ENCODE measurements at places on chromosomes 16 and 17.
A peak's percentile ranks its signal among the peaks of the same experiment; 100 is the strongest.

DNA sequence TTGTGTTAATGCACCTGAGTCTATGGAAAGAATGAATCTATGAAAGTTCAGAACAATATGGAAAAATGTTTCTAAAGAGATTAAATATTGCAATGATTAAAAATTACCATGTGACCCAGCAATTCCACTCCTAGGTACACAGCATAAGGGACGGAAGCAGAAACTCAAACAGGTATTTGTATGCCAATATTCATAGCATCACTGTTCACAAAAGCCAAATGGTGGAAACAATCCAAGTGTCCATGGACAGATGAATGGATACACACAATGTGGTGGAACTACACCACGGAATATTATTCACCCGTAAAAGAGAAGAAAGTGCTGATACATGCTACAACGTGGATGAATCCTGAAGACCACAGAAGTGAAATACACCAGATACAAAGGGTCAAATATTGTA, 37.7 kb downstream of the VPS53 start:
- DNase-seq = no peak

DNA sequence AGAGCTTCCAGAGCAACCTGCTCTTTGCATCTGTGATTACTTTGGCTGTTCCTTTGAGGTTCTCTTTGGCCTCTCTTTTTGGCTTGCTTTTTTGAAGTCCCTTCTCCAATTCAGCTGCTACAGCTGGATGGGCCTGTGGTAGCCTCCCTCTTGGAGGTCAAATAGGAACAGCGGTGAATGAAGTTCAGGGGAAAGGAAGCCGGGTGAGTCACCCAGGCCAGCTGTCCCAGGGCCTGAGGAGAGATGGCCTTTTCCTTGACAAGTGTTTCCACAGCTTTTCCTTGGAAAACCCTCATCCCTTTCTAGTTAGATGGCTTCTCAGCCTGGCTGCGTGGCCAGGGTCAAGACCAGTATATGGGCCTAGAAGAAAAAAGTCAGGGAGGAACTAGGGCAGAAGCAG, 103.1 kb downstream of the STX8 start:
- DNase-seq = no peak

- no peak for DNase-seq
Observed at GRCh38 chr16:29820730-29821642, 724 bp downstream of the MVP start.

DNA sequence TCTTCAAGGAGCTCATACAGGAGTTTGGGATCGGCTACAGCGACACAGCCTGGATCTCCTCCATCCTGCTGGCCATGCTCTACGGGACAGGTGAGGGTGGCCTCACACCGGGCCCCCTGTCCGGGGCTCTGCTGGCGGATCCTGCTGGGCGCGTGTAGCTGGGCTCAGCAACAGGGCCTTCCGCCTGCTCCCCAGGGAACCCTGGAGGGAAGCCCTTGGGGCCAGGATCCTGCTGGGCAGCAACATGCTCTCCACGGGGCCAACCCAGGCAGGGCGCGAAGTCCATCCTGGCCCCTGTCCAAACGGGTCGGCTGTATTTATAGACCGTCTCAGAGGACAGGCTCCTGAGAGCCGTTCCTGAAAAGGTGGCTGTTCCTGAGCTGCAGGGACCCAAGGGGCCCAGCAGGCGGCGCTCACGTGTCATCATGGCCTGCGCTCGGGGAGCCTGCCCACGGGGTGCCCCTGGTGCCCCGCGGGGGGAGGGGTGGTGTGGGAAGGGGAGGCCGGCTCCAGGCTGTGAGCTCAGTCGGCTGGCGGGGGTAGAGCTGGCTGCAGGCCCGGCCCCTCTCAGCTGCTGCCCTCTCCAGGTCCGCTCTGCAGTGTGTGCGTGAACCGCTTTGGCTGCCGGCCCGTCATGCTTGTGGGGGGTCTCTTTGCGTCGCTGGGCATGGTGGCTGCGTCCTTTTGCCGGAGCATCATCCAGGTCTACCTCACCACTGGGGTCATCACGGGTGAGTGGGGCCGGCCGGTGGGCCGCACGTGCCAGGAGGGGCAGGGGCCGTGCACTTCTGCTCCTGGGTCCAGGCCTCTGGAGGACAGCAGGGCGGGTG, 7.5 kb downstream of the SLC16A3 start:
- peak; percentile 65 for DNase-seq

- peak; percentile 62 for DNase-seq
Observed at GRCh38 chr16:30010844-30011713, at the start of gene DOC2A. TSS of gene DOC2A (minus strand) at chr16:30011027. CDS start at chr16:30010222, 805 bp downstream.

DNA sequence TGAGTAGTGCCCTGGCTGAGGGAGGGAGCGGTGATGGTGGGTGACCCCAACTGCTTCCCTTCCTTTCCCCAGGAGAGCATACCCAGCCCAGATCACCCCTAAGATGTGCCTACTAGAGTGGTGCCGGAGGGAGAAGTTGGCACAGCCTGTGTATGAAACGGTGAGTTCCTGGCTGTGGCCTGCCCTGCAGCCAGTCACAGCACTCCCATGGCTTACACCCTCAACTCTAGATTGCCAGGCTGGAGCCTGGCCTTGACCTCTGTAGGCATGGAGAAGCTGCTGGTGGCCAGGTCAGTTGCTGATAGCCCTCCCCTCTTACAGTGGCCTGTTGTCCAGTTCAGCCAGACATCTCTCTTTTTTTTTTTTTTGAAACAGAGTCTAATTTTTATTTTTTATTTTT, 8.6 kb upstream of the NFATC3 start:
- no peak for DNase-seq

DNA sequence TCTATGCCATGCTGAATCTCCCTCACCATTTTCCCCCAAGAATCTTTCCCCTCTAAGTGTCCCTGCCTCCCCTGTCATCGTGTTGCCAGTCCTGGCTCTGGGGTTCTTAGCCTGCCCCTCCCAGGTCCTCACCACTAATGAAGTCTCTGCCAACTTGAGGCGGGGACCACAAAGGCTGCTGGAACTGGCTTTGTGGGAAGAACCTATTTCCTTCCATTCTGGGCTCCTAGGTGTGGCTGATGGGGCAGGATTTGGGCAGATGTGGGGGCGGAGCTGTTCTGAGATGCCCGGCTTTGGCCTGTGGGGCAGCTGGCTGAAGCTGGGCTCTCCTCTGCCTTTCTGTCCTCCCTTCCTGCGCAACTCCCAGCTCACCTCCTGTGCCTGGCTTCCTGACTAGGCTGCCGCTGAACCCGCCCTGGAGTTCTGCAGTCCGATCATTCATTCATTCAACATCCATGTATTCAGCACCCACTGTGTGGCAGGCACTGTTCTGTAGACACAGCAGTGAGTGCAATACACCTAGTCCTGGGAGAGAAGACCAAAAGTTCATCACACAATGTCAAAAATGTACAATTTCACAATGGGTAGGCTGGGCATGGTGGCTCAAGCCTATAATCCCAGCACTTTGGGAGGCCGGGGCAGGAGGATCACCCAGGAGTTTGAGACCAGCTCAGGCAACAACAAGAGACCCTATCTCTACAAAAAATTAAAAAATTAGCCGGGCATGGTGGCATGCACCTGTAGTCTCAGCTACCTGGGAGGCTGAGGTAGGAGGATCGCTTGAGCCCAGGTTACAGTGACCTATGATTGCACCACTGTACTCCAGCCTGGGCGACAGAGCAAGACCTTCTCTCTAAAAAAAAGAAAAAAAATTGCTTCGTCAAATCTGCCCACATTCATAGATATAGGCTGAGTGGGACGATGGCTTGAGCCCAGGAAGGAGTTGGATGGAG, 1.9 kb upstream of the SNN start:
- no peak for DNase-seq

- DNase-seq = peak; percentile 16
Observed at GRCh38 chr17:50274142-50274896, at the start of gene TMEM92. TSS of gene TMEM92 (plus strand) at chr17:50274466. CDS start at chr17:50274502, 36 bp downstream.

- DNase-seq = peak; percentile 1
Observed at GRCh38 chr16:90046122-90046970, 27.1 kb upstream of the DBNDD1 start.

DNA sequence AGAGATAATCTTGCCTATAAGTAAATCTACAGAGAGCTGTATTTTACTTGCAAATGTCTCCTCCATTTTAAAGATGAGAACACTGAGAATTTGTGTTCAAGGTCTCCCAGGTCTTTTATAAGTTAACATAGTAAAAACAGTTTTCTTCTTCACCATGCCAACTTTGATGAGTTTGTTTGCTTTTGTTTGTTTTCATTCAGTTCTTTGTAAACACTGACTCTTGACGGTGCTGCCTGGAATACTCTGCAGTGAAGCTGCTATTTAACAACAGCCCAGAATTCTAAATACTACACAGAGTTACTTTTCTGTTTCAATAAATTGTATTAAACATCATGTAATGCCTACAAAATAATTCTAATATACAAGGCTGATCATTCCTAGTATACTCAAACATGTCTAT, 41.4 kb upstream of the PITPNM3 start:
- no peak for DNase-seq

DNA sequence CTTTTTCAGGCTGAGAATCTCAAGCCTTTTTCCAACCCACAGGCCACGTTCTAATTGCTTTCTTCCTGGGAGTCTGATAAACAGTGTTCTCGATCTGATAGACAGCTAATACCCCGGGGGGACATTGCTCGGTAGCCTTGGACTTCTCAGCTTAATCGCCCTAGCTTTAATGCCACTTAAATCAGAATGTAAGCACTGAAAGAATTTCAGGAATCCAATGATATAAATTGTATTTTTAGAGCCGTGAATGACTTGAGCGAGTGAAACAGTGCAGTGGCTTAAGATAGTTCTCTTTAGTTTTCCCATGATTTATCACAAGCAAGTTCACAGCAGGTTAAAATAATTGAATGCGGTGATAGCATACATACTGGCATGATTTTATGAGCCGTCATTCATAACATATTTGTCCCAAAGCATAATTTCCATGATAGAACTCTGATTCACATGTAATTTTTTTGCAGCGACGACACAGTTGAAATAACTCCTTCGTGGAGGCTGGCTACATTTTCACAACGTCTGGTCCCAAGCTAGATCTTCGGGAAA, 116.1 kb upstream of the MYOCD start:
- DNase-seq = no peak

GRCh38 chr16:72282362-72282761, 110.4 kb upstream of the PMFBP1 start:
- DNase-seq = no peak

DNA sequence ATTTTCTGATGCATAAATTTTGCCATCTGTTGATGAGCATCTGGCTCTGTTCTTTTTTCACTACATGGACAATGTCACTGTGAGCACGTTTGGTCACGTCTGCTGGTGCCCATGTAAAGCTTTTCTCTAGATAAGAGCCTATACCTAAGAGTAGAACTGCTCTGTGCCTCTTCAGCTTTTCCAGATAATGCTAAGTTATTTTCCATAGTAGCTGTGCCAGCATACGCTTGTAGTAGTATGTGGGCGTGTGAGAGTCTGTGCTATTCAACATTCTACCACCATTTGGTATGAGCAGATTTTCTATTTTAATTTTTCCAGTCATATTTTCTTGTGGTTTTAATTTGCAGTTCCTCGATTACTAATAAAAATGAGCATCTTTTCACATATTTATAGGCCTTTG, 33.2 kb downstream of the VPS35L start:
- DNase-seq = no peak

DNA sequence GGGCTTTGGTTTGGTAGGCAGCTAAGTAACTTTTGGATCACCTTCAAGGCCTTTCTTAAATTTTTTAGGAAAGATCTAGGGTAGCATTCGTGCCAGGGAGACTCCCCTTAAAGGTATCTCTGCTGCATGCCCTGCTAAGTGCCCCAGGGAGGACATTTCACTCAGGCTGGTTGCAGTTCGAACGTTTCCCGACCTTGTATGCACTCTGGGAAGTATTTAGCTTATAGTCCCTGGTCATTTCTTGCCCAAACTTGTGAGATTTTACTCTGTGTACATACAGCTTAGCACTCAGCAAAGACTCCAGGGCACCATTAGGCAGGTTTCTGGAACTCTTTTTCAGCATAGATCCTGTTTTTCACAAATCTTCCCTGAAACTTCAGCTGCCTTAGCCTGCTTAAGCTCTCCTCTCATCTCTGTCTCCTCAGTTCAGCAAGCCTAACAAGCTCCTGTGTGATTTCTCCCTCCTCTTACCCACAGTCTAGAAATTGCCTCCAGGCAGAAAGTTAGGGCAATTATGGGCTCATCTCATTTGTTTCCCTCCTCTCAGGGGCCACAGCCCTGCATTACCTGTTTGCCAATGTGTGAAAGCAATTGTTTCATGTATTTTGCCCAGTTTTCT, 84.6 kb downstream of the MRTFB start:
- no peak for DNase-seq

GRCh38 chr16:17235147-17235815, 235.5 kb downstream of the XYLT1 start:
- DNase-seq = no peak

GRCh38 chr17:4474093-4474492, 24.6 kb upstream of the SPNS2 start:
- no peak for DNase-seq
